ENCODE measurements at places on chromosomes 1 and 21.

DNA sequence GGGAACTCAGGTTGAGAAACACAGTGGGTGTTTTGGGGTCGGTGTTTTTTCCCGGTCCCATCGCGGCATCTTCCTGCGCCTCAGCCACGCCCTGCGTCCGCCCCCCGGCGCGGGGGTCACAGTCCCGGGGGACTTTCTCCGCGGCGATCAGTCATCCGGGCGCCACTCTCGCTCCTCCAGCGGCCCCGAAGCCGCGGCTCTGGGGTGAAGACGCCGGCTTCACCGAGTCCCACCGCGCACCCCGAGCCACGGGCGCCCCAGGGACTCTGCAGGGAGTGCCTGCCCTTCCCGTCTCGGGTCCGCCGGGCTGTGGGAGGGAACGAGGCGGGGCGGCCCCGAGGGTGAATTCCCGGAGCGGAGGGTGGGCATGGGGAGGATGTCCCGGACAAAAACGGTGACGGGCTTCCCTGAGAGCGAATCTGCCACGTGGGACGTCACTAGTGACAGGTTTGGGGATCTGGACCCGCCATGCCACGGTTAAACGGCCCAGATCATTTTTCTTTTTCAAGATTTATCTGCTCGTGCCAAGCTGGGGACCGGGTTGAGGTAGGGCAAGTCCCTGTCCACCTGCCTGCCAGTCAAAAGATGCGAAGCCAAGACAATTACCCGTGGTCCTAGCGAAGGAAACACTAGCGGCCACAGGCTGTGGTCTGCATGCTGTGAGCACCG is 717 bp upstream of the BATF3 start:
- DNase-seq, result peak; percentile 73

DNA sequence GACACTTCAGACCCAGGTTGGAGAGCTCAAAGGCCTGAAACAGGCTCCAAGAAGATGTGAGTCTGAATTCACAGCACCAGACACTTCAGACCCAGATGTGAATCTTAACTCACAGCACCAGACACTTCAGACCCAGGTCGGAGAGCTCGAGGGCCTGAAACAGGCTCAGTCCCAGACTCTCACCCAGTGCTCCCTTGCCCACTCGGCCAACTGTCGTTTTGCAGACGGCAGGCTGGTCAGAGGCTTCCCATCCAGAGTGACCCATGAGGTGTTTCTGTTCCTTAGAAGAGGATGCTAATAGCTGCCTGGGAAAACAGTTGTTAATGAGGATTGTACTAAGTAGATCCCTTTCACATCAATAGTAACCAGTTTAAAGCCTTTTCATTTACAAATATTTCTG is 88.4 kb downstream of the ADARB1 start:
- DNase-seq, result no peak

- DNase-seq, result peak; percentile 80
Observed at GRCh38 chr1:21946836-21947587, 9.9 kb upstream of the HSPG2 start.

GRCh38 chr1:230124186-230125128 is 57.4 kb downstream of the GALNT2 start:
- no peak for DNase-seq

DNA sequence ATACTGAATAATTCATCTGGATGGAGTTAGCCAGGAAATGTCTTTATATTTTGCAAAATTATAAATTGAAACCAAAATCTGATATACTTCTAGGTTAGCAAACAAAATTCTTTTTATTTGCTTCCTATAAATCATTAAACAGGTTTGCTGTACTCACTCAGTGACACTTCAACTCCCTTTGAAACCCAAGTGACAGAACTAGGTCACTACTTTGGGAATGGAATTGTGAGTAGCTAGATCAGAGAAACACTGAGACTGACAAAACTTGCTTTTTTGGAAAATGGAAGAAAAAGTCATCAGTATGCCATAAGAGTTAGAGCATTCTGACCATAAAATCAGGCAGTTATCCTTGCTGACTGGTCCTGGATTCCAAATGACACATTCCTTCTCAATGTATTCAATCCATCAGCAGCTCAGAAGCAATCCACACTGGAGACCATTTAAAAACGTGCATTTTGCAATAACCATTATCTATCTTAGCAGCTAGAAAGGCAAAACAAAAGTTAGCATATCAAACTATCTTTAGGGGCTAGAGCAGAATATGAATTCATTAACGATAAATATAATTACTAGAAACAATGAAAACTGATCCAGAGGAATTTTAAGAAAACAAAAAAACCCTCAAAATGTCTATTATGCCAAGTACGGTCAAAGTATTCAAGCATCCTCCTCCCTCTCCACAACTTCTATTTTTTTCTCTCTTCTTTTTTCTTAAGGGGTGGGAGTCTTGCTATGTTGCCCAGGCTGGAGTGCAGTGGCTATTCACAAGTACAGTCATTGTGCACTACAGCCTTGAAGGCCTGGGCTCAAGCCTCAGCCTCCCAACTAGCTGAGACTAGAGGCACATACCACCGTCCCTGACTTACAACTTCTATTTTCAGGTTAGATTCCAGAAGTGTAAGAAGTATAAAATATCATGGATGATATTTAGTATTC is 60.1 kb downstream of the HNRNPR start:
- DNase-seq, result no peak

GRCh38 chr1:226677027-226678020 is 61.8 kb downstream of the ITPKB start:
- DNase-seq, result peak; percentile 89

DNA sequence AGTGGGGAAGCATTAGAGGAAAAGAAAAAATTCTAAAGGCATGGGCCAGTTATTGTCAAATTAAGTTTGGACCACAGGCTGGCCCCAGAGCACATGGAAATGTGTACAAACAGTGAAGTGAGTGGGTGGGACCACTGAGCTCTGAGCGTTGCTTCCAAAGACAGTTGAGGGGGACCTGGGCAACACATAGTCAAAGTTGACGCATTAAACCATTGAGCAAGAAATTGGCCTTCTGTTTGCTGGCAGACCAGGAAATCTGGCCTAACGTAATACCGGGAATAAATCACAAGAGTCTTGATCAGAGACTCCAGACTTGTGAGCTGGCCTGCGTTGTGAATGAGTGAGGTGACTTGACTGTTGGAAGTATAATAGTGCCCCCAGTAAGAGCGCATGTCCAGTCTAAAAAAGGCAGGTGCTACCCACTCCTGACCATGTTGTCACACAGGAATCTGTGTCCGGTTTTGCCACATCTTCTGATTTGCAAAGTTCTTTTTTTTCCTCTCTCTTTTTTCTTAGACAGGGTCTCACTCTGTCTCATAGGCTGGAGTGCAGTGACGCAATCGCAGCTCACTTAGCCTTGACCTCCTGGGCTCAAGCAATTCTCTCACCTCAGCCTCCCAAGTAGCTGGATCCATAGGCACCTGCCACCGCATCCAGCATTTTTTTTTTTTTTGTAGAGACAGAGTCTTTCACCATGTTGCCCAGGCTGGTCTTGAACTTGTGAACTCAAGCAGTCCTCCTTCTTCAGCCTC is 10.7 kb downstream of the EPHB2 start:
- no peak for DNase-seq

- DNase-seq, result no peak
Observed at GRCh38 chr1:56339786-56340465, 239.4 kb downstream of the PLPP3 start.

GRCh38 chr1:6466751-6467150 is 778 bp upstream of the TNFRSF25 start:
- no peak for DNase-seq

GRCh38 chr1:243503155-243503554 is 247.3 kb downstream of the SDCCAG8 start:
- no peak for DNase-seq

GRCh38 chr1:1189111-1189510 is 15.4 kb downstream of the TTLL10 start:
- DNase-seq, result no peak

GRCh38 chr1:27133158-27133557 is 21.8 kb downstream of the SLC9A1 start:
- no peak for DNase-seq

DNA sequence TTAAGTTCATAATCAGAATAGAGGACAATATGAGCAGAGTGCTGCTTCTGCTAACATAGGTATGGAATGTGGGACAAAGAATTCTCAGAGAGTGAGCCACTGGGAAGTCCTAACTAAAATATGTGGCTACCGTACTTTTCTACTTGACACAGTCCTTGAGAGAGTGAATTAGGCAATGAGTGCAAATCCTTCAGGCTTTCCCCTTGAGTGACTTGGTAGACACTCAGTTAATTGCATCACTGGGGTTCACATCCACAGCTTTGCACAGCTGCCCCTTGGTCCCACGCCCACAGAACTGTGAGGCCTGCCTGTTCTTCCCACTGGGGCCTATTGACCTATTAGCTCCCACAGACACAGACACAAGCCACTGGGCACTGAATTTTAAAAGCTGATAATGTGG is 40.5 kb upstream of the PAXBP1 start:
- peak; percentile 78 for DNase-seq

- no peak for DNase-seq
Observed at GRCh38 chr1:48792961-48793360, 16.3 kb upstream of the BEND5 start.

DNA sequence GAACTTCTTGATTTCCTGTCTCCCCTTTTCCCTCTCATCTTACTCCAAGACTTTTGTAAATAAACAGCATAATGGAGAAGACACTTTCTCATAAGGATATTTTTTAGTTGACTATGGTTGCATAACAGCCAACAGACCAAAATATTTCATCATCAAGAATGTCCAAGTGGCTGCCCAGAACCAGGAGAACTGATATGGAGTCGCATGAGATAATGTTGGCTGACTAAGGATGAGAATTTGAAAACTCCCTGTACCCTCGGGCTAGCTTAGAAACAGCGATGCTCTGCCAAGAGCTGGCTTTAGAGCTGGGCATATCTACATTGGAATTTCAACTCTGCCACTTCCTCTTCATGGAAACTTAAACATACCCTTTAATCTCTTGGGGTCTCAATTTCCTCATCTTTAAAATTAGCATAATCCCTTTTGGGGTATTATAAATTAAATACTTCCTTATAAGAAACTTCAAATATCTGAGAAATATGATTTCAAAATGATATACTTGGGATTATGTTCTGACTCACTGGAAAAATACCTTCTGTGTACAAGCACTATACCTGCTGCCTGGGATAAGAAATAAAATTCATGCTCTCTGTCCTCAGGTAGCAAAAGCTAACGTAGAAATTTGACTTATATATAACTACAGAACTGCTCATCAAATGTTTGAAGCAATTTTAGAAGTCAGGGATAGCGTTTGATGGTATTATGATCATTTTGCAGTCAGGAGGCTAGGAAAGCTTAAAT is 777.3 kb downstream of the LTN1 start:
- DNase-seq, result no peak

GRCh38 chr1:153525088-153525728 is 10.6 kb downstream of the S100A6 start:
- no peak for DNase-seq

DNA sequence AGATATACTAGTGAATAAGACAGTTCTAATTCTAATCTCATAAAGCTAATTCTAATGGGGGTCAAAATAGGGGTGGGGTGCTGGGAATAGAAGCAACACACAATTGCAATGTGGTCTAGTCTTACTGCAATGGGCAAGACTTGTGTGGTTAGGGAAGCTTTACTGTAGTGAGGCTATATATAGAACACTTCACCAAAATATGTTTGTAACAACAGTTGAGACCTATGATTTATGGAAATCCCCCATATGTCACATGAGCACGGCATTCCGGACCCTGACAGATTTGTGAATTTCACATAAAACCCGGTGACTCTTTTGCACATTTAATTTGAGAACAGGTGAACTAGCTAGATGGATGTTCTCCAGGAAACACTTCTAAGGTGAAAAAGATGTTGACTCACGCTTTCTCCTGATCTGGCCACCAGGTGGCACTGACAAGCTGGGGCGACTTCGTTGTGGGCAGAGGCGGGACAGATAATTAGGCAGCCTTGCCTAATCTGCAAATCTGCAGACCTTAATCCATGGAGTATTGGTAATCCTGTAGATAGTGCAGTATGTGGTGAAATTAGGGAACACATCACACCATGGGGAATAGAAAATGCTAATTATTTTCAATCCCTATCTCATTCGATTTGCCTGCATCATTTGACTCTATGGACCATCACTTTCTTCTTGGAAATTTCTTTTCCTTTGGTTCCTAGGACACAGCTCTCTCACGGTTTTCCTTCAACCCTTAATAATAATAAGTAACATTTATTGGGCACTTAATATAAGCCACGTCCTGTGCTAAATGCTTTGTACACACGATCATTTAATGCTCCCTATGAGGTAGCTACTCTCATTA is 37.7 kb downstream of the KIAA0040 start:
- DNase-seq, result peak; percentile 79

DNA sequence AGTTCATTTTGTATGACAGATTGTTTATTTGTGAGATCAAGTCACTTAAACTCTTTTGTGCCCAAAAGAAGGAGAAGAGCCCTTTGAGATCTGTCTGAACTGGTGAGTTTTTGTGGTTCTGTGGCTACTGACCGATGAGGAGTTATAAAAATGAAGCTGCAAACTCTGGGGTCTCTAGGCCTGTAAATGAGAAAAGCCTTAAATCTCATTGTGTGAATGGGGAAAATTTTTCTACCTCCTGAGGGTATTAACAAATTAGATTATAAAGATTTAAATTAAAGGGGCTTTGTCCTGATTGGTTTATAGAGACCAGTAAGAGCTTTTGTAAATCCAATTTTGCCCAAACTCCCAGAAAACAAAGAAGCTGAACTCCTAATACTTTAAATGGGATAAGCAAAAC is 9.7 kb upstream of the KLF17 start:
- no peak for DNase-seq

- no peak for DNase-seq
Observed at GRCh38 chr1:198171667-198172540, 15.1 kb downstream of the NEK7 start.

GRCh38 chr1:30492451-30492850 is 230.9 kb downstream of the MATN1 start:
- no peak for DNase-seq

GRCh38 chr21:45050345-45050796 is 24.0 kb upstream of the ADARB1 start:
- DNase-seq, result no peak

DNA sequence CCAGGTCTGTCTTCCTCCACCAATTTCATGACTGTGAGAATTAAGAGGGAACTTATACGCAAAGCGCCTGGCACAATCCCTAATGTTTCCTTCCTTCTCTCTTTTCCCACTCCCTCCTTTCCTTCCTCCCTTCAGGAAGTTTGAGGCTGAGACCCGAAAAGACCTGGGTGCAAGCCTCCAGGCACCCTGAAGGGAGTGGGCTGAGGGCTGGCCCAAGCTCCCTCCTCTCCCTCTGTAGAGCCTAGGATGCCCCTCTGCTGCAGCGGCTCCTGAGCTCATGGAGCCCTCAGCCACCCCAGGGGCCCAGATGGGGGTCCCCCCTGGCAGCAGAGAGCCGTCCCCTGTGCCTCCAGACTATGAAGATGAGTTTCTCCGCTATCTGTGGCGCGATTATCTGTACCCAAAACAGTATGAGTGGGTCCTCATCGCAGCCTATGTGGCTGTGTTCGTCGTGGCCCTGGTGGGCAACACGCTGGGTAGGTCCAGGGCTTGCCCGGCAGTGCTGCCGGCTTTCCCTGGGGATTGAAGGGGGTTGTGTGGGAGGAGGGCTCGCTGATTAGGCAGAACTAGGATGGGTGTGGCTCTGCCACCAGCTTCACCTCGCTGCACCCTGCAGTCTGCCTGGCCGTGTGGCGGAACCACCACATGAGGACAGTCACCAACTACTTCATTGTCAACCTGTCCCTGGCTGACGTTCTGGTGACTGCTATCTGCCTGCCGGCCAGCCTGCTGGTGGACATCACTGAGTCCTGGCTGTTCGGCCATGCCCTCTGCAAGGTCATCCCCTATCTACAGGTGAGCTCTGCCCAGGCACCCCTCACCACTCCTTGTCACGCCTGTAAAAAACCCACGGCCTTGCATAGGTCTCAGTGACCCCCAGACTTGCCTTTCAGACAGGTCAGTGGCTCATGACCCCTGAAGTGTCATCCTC is 1.7 kb downstream of the HCRTR1 start:
- DNase-seq, result no peak

- DNase-seq, result peak; percentile 63
Observed at GRCh38 chr1:22108339-22109105, 34.4 kb downstream of the WNT4 start.
